NCI-H1092 treated with DMSO at 0.1 percent for 48 hours (cell line): ENCODE measurements at places on chromosomes 5 and 9.

DNA sequence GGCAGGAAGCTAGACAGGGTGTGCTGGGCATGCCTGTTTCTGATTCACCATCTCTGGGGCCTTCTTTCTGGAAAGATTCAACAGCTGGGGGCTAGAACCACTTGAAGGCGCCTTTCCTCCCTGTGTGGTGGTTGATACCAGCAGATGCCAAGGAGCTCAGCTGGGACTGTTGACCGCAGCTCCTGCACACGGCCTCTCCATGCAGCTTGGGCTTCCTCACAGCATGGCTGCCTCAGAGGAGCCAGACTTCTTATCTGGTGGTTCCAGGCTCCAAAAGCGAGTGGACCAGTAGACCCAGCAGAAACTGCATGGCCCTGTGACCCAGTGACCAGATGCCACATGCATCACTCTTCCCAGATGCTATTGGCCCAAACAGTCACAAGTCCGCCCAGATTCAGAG, 74.7 kb upstream of the COL5A1 start:
- DNase-seq = no peak

- no peak for DNase-seq
Measured at GRCh38 chr5:168198359-168198758, 93.1 kb upstream of the WWC1 start.

DNA sequence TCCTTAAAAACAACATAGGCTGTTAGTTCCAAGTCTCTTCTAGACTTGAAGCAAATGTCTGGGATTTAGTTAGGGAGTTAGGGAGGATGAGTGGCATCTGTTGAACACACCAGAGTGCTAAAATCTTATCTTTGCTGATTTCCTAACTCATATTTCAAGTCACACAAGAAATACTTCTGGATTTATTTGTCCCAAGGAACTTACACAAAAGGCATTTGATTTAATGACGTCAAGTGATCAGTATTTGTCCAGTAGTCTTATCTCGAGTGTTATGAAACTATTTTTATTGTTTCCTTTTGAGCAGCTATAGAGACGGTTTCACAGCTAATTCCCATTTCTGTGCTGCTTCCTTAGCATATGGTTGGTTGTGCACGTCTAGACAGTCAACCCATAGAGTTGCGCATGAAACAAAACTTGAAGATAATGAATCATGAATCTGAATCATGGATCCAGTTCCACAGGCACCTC, 140.5 kb upstream of the TUT7 start:
- no peak for DNase-seq

- no peak for DNase-seq
Measured at GRCh38 chr9:120713257-120714087, 798 bp downstream of the MEGF9 start.

DNA sequence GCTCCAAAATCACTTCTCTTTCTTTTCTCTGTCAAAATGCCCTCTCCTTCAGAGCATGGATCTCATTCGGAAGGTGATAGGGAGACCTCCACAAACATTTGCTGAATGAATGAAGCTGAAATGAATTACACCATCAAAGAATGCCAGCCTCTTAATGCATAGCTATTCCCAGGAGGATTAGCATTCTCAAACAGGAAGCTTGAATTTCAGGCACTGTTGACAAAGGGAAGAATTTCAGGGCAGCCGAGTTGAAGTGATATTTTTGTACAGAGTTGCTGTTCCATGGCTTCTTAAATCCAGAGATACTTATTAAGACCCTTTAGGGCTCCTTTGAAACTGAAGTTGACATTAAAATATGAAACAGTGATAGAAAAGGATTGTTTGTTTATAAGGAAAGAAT, 18.8 kb downstream of the HBEGF start:
- DNase-seq = no peak
